Aorta (tissue), 5 donors: ENCODE measurements at places on chromosomes 13 and 19. TPM values are rescaled to one million over a fixed set of nuclear protein-coding genes. Genes with fewer than 3 reads are reported as not detected.
A peak's percentile ranks its signal among the peaks of the same experiment; 100 is the strongest.

C19orf85 gene
- not detected for total RNA-seq

GRCh38 chr19:21749090-21749489 is 18.3 kb downstream of the ZNF100 start:
- peaks cover 3% of the 10 kb centered on the region for H3K36me3 ChIP-seq
- no peaks in the 10 kb centered on the region for H3K27me3 ChIP-seq
- DNase-seq, result no peak
- H3K27ac ChIP-seq, result no peak overlapping the region

- H3K36me3 ChIP-seq, result no peaks in the 10 kb centered on the region
- no peaks in the 10 kb centered on the region for H3K27me3 ChIP-seq
- H3K4me1 ChIP-seq, result no peaks in the 10 kb centered on the region
Measured at GRCh38 chr13:107379407-107380155, 811.6 kb upstream of the ARGLU1 start.

DNA sequence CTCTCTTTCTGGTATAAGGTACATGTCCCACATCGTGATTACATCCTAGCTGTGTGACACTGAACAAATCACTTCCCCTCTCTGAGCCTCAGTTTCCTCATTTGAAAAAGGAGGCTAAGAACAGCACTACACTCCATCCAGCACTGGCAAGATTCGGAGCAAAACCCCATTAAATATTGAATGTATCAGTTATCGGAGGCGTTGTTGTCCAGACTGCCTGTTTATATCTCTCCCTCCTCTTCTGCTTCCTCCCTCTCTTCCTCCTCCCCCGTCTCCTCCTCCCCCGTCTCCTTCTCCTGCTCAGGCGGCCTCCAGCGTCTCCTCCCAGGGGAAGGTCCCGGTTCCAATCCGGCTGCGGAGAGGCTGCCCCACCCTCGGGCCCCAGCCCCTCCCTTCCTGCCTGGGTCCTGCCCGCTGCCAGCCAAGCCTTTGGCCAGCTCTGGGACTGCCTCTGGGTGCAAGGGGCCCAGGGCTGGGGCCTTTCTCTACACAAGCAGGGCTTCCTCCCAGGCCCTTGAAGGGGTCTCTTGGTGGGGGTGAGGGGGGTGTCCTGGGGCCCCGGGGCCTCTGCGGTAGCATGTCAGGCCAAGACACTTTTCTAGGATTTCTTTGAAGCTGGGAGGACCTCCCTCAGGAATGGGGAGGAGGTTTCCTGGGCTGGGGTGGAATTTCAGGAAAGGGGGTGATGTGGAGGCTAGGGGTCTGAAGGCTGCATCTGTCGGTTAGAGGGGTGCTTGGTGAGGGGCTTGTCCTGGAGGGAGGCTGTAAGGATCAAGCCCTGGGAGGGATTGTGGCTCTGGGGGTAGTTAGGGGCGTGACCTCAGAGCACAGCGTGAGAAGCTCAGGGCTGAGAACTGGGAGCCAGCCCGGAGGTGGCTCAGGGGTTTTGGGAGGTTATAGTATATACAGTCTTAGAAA is 1.9 kb downstream of the RRAS start:
- H3K36me3 ChIP-seq, result no peaks in the 10 kb centered on the region
- H3K4me1 ChIP-seq, result no peaks in the 10 kb centered on the region
- DNase-seq, result peak; percentile 93

DNA sequence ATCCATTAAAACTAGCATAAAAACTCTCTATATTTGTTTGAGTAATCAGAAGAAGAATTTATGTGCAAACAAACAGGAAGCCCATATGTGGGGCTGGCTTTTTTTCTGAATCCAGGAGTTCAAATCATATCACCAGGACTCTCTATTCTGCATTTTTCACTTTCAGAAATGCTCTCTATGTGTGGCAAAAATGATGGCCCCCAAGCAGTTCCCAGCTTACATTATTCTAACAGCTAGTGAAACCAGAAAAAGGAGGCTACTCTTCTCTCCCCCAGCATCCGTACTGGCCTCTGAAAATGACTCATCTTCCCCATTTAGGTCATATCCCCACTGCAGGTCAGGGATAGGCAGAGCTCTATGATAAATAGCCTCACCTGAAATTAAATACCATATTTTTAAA is 20.4 kb downstream of the RBM26 start:
- H3K27me3 ChIP-seq, result no peaks in the 10 kb centered on the region
- H3K4me1 ChIP-seq, result no peaks in the 10 kb centered on the region
- no peaks in the 10 kb centered on the region for H3K36me3 ChIP-seq

DNA sequence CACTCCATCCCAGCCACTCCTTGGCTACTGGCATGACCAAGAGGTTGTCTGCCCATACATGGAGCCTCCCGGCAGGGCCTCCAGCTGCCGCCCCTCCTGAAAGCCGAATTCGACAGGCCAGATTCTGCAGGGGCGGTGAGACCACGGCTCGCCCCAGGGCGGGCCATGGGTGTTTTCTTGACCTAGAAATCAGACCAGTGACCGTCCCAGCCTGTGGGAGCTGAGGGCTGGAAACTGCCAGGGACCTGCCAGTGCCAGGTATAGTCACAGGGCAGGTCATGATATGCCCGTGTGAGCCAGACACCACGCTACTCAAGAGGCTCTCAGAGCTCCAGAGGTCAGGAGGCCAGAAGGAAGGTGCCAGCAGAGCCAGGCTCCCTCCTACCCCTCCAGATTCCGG is 16.8 kb downstream of the DAPK3 start:
- H3K36me3 ChIP-seq, result no peaks in the 10 kb centered on the region
- no peak overlapping the region for H3K4me3 ChIP-seq
- no peak for DNase-seq

RASIP1 gene
- total RNA-seq, result 15.4 TPM

SLC7A10 gene
- 0.63 TPM for total RNA-seq

DNA sequence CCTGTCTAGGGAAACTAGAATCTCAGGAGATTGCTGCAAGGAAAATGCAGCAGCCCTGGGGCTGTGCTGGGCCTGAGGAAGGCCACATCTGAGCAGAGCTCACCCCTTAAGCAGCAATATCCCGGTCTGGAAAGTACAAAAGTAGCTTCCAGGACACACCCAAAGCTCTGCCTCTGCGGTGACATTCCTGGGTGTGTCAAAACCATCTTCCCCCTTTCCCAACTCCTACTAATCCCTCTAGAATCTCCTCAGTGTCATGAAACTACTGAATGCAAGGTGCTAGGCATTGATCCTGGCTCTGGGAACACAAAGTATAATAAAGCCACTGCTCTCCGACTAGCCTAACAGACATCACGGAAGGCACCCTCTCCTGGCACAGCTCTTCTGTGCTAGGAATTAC is 5.0 kb downstream of the PBX4 start:
- H3K36me3 ChIP-seq, result no peaks in the 10 kb centered on the region
- H3K27ac ChIP-seq, result no peak overlapping the region
- DNase-seq, result no peak
- no peaks in the 10 kb centered on the region for H3K4me1 ChIP-seq

- DNase-seq, result no peak
- H3K36me3 ChIP-seq, result no peaks in the 10 kb centered on the region
- no peak overlapping the region for H3K4me3 ChIP-seq
Measured at GRCh38 chr13:112346173-112346898, 29.8 kb upstream of the SPACA7 start.
